ENCODE measurements at places on chromosomes 12 and 14.

GRCh38 chr14:61026526-61026925 is 45.5 kb downstream of the SLC38A6 start:
- DNase-seq = no peak

GRCh38 chr14:105733081-105734065 is 207.0 kb downstream of the TMEM121 start:
- DNase-seq = no peak

GRCh38 chr12:131142891-131143657 is 189.4 kb downstream of the ADGRD1 start:
- no peak for DNase-seq

DNA sequence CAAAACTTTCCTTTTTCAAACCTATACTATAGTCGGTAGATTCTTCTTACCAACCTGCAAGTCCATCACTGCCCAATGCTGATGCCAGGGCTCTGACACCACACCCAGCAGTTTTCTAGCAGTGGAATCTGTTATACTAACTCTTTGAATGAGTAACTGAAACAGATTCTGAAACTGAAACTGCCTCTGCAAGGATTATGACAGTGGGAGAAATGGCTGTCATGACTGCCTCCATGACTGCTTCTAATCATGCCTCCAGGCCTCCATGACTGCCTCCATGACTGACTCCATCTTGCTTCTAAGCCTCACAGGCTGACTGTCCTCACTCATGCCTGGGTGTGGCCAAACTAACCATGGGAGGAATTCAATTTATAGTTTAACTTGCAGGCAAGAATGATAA is 29.4 kb upstream of the OXA1L start:
- DNase-seq = no peak

All from 8988T (cell line).